ENCODE measurements at places on chromosomes 5 and 9.

DNA sequence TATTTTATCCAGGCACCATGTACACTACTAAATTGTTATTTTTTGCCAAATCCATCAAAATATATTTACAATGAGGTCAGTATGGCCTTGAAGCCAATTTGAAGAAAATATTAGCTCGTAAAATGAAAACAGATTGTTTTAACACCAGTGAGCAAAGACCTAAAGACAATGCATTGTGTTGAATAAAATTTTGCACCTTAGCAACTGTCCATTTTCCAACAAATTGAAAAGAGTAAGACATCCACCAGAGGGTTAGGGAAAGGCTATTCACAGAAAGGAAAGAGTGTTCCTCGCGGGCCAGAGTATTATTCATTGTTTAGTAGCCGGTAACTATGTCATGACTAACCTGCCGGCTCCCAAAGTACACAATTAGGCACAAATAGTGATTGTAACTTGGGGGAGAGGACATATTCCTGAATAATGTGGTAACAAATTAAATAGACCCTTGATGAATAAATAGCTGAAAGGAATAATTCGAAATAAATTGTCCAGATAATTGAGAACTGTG is 213.3 kb downstream of the DNAH5 start:
- DNase-seq = no peak

GRCh38 chr5:133257977-133258376 is 206.2 kb downstream of the HSPA4 start:
- DNase-seq = no peak

DNA sequence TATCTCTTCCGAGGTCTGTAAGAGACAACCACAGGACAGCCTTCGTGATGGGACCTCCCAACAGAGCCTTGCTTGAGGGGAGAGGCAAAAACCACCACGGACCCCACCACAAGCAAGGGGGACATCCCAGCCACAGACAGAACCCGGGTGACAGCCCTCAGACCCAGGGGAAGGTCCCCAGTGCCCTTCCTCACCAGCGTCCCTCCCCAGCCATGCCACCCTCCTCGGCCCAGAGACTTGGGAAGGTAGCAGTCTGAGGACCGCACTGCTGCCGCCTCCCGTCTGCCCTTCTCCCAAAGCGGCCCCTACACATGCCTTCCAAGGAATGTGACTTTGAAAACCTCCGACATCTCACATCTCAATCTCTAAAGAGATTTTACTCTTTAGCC is 13.4 kb downstream of the IPPK start:
- DNase-seq = no peak

DNA sequence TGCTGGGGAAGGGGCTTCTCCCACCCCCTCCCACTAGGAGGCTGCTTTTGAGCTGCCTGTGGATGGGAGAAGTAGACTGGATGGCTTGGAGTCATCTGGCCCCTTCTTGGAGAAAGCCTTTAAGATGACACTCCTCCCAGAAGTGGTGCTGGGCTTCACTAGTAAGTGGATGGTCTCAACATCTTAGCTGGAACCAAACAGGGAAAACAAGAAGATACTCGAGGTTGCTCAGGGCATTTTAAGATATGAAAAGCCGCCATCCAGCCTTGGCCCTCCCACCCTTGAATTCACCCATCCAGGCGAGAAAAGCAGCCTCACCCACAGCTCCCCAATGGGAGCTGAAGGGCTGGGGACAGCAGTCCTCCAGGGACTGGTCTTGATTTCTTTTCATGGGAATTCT is 7.8 kb upstream of the SMIM32 start:
- DNase-seq = no peak

GRCh38 chr5:36172599-36172998 is 20.7 kb downstream of the SKP2 start:
- no peak for DNase-seq

DNA sequence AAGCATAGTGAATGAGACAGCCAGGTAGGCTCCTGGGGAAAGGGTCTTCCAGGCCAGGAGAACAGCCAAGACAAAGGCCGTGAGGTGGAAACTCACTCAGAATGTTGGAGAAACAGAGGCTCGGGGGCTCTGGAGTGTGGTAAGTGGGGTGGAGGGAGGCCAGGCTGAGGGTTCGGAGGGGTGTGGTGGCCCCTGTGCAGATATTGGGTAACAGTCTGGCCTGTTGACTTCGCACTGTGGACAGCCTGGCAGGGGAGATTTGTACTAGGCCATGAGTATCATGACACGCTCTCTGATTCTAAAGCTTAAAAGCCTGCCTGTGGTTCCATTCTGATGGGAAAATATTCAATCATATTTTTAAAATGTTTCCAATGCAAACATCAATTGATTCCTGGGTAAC is 239.3 kb downstream of the GADD45G start:
- DNase-seq = no peak

- DNase-seq = no peak
Observed at GRCh38 chr5:112010475-112010874, 253.5 kb upstream of the NREP start.

DNA sequence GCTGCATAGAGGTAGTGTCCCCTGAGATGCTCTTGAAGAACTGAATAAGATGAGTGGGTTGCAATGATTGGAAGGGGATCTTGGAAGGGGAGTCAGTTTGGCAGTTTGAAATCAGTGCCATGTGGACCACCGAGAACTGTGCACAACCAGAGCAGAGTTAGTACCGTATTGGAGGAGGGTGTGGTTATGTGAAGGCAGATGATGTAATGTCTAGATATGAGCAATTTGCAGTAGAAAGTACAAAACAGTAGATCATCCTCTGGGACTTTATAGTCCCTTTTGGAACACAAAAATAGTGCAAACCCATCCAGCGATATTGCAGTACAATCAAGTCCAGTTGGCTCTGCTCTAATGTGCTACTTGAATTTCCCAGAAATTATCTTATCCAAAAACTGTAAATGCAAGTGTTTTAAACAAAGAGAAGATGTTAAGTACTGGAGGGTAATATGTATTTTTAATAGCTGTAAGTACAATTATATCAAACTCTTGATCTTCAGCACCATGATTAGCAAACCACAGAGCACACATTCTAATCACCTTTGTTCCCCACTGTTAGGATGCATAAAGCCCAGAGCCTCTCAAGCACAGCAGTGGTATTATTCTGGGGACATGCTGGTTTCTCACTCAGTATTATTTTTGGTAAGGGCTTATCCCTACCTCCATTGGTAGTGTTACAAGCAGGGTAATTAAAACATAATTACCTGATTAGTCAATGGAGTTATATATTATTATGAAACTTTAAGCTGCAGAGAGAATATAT is 41.5 kb downstream of the MEGF10 start:
- no peak for DNase-seq

- no peak for DNase-seq
Observed at GRCh38 chr9:82117026-82117811, 128.6 kb downstream of the SPATA31D1 start.

DNA sequence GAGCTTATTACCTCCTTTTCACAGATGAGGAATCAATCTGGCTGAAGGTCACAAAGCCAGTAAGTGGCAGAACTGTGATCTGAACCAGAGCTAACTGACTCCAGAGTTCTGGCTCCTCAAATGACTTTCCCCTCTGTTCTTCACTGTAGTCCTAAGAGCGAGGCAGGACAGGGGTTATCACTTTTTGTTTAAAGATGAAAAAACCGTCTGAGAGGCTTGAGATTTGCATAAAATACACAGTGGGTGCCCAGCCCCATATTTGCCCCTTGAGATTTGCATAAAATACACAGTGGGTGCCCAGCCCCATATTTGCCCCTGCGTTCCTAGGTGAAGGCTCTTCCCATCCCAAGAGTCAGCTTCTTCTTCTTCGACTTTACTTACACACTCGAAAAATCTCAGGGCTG is 667 bp downstream of the FBXO10 start:
- DNase-seq = peak; percentile 10

DNA sequence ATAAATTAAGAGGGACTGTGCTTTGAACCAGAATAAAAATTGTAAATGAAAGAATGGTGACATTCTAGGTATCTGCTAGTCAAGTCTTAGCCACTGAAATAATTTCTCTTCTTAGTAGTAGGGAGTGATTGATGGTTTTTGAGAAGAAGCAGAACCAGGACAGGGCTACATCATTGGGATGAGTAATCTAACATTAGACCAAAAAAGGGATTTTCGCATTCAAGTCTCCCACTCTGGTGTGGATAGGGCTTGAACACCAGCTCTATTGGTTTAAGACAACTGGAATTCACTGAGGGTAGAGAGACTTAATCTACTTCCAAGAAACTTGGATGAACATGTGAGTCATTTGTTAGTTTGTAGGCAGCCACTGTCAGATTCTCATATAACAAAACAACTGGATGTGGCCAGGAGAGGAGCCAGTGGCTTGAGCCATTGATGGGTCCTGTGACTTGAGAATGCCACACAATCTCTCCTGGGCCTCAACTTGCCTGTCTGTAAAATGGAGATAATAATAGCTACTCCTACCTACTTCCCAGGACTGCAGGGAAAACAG is 16.6 kb downstream of the FAT2 start:
- DNase-seq = no peak

DNA sequence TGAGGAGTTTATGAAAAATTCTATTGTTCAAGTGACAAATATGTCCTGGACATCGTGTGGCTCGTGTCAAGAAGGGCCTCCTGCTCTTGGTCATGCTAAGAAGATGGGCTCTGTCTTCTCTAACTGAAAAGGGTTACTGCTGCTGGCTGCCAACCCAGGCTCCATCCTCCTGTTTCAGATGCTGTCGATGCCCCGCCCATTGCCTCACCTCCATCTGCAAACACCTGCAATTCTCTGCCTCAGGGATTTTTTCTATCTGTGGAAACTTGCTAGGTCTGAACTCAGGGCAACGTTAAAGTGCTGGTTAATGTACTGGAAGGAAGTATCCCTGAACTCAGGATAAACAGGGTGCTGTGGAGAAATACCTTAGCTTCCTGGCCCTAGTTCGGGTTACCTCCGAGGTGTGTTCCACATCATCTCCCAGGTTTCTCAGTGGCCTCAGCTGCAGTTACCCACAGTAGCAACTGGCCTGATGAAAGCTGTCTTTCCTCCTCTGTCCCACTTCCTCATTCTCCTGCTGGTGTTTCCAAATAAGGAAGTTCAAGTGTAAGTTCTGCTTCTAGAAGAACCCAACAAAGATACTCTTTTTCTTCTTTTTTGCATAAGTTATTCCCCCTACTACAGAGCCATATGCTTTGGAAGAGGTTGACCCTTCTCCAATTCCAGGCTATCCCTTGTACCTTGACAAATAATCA is 151.7 kb upstream of the SMIM23 start:
- DNase-seq = no peak

GRCh38 chr9:124341455-124342170 is 73.6 kb downstream of the PSMB7 start:
- no peak for DNase-seq

GRCh38 chr9:27379311-27380251 is 82.6 kb upstream of the EQTN start:
- DNase-seq = no peak

DNA sequence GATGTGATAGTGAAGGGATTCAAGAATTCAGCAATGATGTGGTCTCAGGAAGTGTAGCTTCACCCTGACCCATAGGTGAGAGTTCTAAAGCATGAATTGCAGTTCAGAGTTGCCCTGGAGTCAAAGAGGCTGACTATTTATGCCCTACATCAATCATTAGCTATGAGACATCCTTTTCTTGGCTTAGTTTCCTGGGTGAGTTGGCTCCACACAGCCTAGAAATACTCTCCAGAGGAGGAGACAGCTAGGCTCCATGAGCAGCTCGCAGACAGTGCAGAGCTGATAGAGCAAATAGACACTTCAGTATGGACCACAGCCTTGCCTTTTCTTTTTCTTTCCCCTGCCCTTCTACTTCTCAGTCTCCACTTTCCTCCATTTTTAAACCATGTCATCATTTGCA is 1651.8 kb downstream of the MAT2B start:
- peak; percentile 28 for DNase-seq

- DNase-seq = no peak
Observed at GRCh38 chr9:123348317-123348992, 7.5 kb upstream of the CRB2 start.

DNA sequence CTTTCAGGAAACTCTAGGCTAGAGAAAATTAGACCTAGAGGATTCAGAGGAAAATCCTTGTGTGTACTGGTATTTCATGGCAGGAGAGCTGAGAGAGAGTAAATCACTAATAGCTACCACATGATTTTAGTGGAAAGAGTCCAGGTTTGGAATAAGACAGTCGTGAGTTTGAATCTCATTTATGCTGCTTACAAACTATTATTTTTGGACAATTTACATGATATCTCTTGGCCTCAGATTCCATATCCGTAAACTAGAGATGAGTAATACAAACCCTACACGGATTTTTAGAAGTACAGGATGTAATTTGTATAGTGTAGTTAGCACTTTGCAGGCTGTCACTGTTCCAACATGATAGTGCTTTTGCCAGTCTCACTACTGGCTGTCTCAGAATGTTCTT is 2.7 kb downstream of the IL31RA start:
- DNase-seq = peak; percentile 2

DNA sequence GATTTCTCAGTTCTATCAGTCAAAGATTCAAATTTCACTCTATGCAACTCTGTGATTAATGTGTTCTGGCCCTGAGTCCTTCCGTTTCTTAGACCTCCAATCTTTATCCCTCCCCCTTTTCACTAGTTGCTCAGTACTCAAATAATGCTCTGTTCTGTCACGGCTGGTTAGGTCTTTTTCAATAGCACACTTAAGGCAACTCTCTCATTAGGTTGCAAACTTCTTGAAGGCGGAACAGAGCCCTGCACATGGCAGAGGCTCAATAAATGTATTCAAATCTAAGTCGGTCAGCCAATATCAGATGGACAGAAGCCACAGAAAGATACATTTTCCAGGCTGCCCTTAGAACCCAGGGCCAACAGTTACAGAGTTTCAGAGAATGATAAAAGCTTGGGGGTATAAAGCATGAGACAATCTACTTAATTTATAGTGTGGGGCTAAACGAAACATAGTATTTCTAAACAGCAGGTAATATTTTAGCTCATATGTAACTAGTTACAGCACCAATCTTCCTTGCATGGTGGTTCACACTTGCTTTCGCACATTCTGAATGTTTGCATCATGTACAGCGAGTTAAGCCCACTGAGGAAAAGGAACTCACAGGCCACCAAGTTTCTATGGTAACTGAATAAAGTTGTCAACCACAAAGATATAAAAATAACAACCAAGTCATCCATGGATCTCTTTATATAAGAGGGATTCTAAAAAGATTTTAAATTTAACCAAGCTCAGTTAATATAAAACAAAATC is 67.1 kb upstream of the GOLPH3 start:
- peak; percentile 22 for DNase-seq

DNA sequence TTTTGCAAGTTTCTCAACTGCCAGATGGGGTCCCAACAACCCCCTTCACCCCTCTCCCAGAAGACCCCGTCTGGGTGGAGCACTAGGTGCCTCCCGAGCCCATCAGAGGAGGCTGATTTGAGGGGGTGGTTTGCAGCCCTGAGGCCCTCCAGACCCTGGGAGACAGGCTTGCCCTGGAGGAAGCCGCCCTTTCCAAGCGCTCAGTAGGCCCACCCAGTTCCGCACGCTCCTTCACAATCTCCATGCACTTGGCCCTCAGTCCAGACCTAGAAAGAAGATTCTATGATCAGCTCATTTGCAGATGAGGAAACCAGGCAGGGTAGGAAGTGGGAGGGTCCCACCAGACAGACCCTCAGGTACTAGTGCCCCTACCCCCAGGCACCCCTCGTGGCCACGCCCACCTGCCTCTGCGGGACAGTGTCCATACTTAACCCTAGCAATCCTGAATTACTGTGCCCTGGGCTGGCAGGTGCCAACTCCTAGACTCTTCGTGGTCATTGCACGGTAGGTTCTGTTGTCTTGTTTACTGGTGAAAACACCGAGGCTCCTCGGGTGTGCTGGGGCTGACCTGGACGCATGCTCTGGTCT is 22.3 kb downstream of the OR2V1 start:
- no peak for DNase-seq
